ENCODE measurements at places on chromosomes 16 and 17.

DNA sequence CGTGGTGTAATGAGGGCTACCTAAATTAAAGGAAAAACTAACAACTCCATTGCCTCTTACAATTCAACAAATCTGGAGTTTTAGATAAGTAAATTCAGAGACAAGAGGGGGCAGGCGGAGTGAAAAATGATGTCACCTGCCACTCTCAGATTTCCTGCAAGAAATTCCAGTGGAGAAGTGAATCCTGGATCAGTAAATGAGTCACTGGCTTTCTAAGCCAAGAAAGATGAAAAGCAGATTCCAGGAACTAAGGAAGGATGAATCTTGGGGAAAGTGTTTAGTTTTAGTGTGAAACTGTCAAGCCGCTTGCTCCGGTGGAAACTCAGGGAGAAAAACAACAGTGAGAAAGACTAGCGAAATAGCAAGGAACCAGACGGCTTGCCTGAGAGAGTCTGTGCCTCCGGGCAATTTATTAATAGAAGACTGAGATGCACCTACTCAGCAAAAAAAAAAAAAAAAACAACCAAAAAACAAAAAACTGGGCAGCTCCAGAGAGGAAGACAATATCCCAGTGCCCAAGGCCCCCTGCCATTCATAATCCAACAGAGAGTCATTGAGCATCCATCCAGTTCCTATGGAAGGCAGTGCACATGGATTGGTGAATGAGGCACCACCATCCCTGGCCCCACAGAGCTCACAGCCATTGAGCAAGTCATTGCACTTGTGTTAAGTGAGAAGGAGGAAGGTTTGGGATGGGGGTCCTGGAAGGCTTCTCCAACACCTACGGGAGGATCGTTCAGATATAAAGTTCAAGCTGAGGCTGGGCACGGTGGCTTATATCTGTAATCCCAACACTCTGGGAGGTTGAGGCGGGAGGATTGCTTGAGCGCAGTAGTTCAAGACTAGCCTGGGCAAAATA is 12.1 kb upstream of the RIPOR1 start:
- DNase-seq = no peak

- no peak for DNase-seq
These were observed 37.2 kb downstream of the WIPI1 start for GRCh38 chr17:68420065-68420464.

DNA sequence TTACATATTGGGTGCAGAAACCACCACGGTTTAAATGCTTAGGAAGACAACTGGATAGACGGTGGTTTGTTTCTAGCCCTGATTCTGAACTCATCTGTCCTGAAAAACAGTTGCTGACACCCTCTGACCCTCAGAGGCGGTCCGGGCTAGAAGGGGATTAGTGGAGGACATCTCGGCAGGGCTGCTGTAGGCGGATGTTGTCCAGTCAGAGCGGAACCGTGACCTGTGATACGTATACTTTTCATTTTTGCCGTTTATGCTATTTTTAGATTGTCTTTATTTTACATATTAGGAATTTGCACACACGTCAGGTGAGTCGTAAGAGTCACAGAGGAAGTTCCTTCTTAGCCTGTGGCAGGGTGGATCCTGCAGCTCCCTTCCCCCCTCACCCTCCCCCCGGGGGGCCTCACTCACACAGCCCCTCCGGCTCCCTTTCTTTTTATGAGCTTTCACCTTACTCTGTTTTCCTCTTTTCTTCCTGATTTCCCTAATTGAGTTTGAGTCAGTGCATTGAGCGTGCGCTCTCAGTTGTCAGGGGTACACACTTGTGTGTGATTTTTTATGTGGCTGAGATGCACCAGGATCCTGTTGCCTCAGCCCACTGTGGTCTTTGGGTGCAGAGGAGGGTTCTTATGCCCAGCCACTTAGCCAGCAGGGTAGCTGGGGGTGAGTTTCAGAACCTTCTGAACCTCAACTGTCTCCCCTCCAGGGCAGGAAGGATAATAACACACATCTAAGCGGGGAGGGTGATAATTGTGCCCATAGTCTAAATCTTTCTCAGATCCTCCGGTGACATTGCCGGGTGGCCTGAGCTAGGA is 211.1 kb upstream of the CHMP6 start:
- DNase-seq = no peak

GRCh38 chr16:79437764-79438751 is 162.5 kb downstream of the MAF start:
- DNase-seq = no peak

DNA sequence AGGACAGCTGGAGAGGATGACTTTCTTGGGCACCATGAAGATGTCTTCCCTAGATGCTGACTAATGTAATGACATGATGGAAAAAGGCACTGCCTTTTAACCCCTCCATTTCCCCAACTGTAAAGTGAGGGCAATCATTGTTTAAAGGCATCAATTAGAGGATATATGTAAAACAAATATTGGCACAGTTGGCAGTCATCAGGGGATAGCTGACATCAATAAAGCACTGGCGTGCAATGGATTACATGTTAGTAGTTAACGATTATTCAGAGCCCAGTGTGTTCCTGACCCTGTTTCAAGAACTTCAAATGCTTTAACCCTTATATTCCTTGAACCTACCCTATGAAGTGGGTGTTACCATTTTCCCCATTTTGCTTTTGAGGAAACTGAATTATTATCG is 100.7 kb downstream of the TMEM114 start:
- no peak for DNase-seq
